Activated CD8-positive, alpha-beta memory T cell treated with anti-CD3 and anti-CD28 coated beads for 1 hour (primary cell): ENCODE measurements at places on chromosomes 7 and 10.

DNA sequence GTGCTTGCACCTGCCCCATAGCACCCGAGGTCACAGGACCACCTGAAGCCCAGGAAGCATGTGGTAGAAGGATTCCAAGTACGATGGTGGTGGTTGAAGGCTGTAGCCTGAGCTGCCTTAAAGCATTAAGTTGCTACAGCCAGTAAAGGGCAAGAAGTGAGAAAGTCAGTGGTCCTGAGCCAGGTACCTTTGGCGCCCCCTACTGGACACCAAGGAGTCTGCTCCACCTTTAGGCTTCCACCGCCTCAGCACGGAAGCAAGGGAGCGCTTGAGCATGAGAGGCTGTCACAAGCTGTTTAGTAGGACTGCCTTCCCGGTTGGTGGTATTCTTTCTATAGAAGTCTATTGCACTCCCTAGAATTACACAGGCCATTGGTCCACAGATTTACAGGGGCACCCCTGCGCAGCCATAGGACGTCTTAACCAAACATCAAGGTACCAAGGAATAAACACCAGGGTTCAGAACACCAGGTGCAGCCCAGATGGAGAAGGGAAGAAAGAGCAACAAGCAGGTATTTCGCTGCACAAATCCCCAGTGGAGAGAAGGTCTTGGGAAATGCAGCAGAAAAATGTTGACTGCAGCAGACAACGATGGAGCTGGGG, 2.2 kb downstream of the CRTAC1 start:
- peak; percentile 42 for DNase-seq

DNA sequence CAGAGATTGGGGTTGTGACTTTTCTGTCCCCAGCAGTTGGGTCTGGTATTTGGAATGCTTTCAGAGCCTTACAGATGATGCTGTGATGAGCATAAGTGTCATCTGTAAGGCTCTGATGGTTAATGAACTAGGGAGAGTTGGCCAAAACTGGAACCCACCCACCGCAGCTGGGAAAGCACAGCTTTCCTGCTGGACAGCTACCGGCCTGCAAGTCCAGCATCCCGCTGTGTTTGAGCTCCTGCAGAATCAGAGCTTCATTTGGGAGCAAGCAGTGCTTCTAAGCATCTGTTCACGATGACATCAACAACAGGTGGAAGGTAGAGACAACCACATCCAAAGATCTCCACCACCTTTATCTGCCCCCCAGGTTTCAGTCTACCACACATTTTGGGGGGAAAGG, 11.7 kb downstream of the UCN3 start:
- DNase-seq, result no peak

- no peak for DNase-seq
Measured at GRCh38 chr7:140153666-140154161, 23.1 kb downstream of the KDM7A start.

DNA sequence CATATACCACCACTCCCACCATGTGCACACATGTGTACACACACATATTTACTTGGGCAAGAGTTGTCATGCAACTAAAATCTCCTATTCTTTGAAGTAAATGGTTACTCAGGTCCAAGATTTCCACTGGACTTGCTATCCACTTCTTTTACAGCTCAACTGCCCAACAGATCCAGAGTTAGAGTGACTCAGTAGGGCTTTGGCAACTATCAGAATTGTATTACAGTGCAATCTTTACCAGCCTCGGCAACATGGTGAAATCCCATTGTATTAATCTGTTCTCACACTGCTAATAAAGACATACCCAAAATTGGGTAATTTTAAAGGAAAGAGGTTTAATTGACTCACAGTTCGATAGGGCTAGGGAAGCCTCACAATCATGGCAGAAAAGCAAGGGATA, 51.9 kb upstream of the ABLIM1 start:
- no peak for DNase-seq

DNA sequence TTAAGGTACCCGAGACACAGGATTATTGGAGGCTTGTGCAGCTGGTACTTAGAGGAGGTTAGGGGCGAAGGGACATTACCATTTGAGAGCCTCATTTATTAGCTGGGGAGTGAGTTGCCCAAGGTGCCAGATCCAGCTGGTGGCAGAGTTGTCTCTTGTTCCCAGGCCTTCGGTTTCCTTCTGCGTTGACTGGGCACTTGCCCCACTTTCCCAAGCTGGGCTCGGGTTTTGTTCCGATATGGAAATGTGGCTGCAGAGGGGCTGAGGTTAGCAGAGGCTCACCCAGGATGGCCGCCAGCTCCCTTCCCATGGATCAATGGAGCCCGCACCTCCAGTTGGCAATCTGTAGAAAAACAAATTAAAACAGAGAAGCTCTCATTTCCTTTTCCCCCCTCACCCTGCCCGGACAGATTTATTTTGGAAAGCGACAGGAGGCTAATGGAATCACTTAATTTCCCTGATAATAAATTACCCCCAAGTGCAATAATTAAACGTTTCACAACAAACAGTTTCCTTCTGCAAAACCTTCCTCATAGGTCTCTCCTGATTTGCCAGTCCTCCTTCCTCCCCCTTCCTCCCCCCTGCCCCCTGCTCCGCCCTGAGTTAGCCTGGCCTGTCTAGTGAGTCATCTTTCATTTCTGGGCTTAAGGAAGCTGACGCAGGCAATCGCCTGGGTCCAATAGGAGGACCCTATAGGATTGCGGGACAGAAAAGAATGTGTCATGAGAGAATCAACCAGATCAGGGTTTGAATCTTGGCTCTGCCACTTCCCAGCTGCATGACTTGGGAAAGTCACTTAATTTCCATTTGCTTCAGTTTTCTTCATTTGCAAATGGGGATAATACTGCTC, 51.7 kb downstream of the ADRA2A start:
- DNase-seq, result no peak

DNA sequence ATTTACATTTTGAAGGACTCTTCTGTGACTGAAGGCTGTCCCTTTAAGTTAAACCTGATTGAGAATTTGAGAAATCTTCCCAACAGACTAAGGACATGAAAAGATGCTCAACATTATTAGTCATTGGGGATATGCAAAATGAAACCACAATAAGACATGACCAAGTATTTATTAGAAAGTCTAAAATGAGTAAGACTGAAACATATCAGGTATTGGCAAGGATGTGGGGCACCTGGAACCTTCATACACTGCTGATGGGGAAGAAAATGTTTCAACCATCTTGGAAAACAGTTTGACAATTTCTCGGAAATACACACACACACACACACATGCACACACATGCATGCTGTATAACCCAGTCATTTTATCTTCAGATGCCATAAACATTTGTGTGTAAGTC, 132.1 kb upstream of the CDK6 start:
- DNase-seq, result no peak

- DNase-seq, result no peak
Measured at GRCh38 chr7:2665359-2665791, 22.6 kb upstream of the AMZ1 start.

- no peak for DNase-seq
Measured at GRCh38 chr7:66771795-66772194, 31.3 kb downstream of the RABGEF1 start.

DNA sequence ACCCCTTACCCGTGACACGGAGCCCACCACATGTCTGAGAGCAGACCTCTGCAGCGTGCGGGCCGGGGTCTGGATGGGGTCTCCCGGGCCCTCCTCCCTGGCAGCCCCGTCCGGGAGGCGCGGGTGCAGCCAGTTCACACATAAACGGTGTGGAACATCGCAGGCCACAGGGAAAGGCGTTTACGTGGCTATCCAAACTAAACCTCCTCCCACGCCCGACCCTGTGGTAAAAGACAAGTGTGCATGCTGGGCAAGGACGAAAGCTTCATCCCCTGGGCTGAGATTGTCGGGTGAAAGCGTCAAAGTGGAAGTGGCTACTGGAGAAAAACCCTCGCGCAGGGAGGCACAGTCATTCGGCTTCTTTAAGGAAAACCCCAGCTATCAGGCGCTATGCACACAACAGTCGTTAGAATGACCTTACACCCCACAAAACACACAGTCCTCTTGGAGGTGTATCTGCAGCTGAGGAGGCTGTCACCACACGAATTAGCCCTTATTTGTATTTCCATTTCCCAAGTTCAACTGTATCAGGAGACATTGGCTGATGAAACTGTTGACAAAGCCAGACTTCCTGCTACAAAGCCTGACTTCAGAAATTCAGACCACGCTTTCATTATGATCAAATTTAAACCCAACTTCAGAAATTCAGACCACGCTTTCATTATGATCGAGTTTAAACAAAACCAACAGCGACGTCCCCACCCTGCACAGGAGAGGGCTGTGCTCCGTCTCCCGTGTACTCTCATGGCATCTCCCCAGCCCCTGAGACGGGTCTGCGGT, 15.3 kb downstream of the GPER1 start:
- no peak for DNase-seq

DNA sequence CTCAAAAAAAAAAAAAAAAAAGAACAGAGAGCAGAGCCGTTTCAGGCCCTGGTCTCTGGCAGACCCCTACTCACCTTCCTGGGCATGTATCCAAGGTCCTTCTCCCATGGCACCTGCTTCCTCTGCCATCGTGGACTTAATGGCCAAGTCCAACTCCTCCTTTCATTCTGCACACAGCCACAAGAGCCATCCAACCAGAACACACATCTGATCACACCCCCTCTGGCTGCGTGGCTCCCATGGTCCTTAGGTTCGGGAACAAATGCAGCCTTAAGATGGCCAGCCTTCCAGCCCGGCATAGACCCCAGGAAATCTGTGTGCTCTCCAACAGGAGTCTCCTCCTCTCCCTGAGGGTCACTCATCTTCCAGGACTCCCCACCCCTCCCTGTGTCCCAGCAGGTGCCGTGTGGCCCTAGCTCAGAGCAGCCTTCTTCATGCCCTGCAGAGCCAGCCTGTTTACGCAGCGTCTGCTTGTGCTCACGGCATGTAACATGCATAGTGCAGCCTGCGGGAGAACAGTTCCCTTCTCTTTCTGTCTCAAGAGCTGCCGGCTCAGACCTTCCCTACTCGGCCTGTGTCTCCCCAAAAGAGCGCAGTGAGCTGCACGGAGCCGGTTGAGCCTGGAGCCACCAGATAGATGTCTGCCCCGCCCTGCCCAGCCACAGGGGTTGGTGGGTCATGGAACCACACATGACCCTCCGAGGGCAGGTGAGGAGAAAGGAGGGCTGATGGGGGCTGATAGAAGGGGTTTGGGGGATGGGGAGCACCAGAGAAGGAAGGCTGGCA, 157.3 kb downstream of the NRF1 start:
- no peak for DNase-seq

DNA sequence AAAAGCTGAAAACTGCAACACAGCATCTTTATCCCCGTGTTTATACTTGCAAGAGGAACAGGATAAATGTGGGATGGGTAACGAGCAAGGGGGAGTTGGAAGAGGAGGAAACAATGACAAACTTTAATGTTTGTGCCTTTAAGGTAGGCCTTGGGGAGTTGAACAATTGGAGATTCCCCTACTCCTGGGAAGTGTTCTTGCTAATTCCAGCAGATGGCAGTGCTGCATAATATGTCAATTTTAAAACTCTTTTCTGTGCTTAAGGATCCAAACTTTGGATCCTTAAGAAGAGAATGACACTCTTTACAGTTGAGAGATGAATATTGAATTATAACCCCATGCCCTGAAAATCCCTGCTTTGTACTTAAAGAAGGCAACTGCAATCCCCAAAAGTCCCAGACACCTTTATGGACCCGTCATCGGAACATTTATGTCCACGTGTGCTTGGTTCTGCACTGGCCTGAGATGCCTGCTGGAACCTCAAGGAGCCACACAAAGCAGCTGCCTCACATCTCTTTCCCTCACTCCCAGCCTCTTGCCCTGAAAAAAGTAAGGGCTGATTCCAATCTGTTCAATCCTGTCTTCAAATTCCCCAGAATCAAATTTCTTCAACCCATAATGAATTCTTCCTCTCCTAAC, 12.0 kb downstream of the IFIT5 start:
- DNase-seq, result no peak

DNA sequence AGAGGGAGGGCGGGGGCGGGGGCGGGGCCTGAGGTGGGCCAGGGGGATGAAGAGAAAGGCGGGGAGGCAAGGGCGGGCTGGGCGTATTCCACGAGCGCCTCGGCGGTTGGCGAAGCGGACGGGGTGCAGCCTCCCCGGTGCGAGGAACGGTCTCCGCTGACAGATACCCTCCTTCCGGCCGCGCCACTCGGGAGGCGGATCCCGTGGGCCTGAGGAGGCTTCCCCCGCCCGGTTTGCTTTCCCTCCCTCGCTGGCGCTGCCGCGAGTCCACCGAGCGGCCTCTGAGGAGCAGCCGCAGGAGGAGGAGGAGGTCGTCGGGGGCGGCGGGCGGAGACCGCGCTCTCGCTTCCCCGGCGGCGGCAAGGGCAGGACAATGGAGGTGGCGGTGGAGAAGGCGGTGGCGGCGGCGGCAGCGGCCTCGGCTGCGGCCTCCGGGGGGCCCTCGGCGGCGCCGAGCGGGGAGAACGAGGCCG, at the start of gene TRIM24:
Gene TRIM24 (plus strand): TSS at position 84 of the 473 bp plus-strand sequence. CDS start 290 bp downstream, at position 374.
- no peak for DNase-seq

DNA sequence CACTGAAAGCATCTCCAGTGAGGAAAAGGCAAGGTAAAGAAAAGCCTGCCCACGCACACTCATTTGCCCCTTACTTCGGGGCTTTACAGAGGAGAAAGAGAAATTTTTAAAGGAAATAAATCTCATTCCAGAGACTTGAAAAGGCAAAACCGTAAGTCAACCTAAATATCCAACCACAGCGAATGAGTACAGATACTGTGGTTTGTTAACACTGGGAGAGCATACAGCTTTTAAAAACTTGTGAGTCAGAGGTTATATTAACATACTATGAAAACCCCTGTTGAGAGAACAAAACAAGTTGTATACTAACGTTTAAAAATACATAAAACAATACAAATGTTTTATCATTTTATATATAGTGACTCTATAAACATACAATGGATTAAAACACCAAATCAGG, 28.6 kb upstream of the ST7 start:
- DNase-seq, result no peak

- no peak for DNase-seq
Measured at GRCh38 chr10:44860811-44861736, 50.1 kb upstream of the TMEM72 start.

- DNase-seq, result no peak
Measured at GRCh38 chr10:26391701-26392695, 46.1 kb upstream of the APBB1IP start.

DNA sequence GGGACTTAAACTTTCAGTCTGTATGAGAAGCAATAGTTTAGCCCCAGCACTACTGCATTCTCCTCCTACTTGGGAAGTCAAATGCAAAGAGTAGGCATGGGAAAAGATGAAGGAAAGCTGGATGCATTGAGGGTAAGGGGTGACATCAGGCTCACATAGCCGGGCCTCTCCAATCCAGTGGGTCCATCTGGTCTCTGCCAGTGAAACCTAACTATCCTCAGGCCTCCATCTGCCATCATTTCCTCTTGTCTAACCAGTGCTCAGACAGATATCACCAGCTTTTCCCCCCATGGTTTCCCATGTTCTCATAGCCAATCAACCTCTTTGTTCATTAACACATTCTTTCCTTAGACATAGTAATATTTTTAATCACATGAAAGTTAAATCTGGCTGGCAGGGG, 118.3 kb downstream of the DGKI start:
- no peak for DNase-seq
